ENCODE measurements at places on chromosomes 4 and X. TPM values are rescaled to one million over a fixed set of nuclear protein-coding genes. Genes with fewer than 3 reads are reported as not detected.

Gene RRH
- total RNA-seq = not detected

Gene FAM9B
- total RNA-seq = not detected

Gene IL2RG
- not detected for total RNA-seq

Gene BMPR1B
- total RNA-seq = 0.51 TPM

Measured in dermis blood vessel endothelial cell (primary cell).